ENCODE measurements at places on chromosomes 4 and X.

GRCh38 chrX:111170017-111170416 is 74.0 kb downstream of the PAK3 start:
- DNase-seq = no peak

DNA sequence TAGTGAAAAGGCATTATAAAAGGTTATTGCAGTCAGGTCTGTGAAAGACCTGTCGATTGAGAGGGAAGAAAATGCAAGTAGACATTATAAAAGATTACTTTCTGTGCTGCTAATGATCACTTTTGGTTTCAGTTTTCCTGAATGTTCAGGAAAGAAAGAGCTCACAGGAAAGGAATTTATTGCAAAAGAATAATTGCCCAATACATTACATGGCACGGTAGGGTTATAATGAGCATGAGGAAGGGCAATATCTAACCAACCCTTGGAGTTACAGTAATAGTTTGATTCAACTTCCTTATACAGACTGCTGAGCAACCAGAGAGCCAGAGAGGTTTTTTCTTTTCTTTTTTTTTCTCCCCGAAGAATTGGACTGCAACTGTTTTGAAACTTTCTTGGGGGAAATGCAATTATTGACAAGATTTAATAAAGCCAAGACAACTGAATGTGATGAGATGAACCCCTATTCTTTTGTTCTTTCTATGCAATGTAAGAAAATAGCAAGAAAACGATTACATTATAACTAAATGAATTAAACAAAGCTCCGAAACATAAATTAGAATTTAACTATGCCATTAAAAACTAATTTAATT is 247.0 kb downstream of the C4orf33 start:
- no peak for DNase-seq

DNA sequence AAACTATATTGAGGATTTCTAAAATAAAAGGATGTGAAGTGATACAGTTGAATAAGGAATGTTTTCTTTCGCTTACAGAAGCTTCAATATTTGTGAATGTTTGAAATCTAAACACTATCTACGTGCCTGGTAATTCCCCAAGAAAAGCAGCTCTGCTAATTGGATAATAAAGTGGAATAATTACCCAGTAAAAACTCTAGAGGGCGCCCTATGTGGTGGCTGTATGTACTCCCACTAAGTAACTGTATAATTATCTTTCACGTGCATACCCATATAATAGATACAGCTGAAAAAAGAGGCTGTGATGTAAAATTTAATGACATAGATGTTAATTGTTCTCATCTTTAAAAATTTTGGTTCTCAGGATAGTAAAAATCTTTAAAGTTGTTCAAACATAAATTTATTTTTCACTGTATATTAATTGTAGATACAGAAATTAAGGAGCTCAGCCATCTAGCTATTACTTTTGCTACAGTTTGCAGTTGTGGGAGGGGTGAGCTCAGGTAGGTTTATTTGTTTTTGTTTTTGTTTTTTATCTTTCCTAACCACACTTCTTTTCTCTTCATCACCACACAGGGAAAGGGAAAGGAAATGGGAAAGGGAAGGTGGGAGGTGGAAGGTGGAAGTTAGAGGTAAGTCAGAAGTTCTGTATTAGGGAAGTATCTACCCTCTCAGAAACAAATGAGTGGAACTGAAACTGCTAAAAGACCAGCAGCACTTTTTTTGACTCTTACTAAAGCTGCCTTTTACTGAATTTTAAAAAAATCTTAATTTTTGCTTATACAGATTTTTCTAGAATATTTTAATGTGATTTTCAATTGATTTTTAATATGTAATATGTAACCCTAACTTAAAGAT is 151.7 kb upstream of the RPS6KA6 start:
- no peak for DNase-seq

- DNase-seq = no peak
Observed at GRCh38 chr4:66275411-66276038, 605.2 kb upstream of the EPHA5 start.

GRCh38 chr4:28357990-28358389 is 1497.3 kb downstream of the STIM2 start:
- DNase-seq = peak; percentile 8

DNA sequence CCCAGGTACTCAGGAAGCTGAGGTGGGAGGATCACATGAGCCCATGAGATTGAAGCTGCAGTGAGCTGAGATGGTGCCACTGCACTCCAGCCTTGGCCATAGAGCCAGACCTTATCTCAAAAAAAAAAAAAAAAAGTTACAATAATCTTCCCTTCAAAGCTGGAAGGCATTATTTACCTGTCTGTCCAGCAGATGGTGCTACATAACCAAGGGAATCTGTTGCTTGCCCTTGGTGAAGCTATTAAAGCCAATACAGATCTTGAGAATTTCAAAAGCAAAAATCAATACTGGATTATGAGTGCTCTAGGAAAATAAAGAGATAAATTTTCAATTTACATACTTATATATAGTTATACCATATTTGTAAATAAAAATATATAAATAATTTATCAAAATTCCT is 25.9 kb downstream of the PKD2 start:
- DNase-seq = peak; percentile 29

DNA sequence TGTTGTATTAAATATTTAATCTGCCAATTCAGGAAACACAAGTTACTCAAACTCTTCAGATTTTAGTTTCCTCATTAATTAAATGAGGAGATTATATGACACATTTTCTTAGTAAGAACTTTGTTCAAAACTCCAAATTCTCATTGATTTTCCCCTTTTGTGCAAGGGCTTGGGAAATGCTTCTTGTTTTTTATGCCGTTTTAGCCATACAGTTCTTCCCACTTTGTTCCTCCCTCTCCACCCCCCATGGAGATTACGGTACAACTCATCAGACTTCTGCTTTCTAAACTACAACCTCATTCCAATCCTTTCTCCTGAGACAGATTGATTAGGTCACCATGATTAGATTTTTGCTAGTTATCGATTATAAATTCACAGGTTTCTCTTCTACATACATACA is 10.9 kb upstream of the BBS7 start:
- DNase-seq = no peak

GRCh38 chrX:130144509-130144908 is 21.1 kb downstream of the AIFM1 start:
- DNase-seq = no peak

DNA sequence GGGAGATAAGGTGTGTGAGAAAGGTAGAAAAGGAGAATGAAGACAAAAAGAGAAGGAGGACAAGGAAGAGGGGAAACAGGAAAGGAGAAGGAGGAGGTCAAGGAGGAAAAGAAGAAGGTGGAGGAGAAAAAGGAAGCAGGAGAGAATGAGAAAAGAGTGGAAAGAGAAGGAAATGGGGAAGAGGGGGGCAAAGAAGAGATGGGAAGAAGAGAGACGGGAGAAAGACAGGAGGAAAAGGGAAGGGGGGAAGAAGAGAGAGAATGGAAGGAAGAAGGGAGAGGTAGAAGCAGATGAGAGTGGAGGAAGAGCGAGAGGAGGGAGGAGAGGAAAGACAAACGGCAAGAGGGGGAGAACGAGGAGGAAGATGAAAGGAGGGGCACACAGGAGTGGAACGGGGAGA is 4.1 kb downstream of the GATA1 start:
- DNase-seq = no peak

DNA sequence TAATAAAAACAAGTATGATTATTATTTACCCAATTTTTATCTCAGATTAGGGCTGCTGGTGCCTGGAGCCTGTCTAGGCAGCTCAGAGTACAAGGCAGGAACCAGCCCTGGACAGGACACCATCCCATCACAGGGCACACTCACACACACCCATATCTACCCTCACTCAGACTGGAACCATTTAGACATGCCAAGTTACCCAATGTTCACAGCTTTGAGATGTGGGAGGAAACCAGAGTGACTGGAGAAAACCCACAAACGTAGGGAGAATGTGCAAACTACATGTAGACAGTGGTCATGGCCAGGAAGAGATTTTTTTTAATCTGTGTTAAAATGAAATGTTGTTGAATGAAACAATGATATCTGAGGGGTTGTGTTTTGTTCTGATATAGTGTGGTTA is 35.7 kb upstream of the ADGRA3 start:
- DNase-seq = no peak

DNA sequence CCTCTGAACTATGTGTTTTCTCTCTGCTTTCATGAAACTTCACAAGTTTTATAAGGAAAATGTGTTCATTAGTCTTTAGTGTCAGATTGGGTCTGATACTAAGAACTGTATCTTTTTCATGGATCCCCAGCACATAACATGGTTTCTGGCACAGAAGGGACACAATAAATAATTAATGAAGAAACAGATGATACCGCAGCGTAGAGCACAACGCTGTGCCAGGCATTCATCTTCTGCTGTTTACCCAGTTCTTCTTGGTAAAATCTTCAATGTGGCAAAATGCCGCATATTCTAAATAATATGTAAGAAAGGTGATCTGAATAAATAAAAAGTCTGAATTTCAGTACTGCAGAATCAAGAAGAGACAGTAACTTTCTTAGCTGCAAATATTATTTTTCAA is 12.3 kb downstream of the SCARB2 start:
- DNase-seq = no peak

GRCh38 chrX:66919280-66919832 is 280.5 kb upstream of the EDA2R start:
- DNase-seq = no peak

- DNase-seq = peak; percentile 23
Observed at GRCh38 chrX:120790118-120790517, 85.5 kb downstream of the CT47B1 start.

GRCh38 chrX:135373357-135373756 is 48.4 kb upstream of the SMIM10L2A start:
- DNase-seq = no peak

- no peak for DNase-seq
Observed at GRCh38 chr4:185773419-185773818, 38.6 kb downstream of the SORBS2 start.

- DNase-seq = peak; percentile 35
Observed at GRCh38 chr4:89438102-89438831, 130.7 kb upstream of the GPRIN3 start.

DNA sequence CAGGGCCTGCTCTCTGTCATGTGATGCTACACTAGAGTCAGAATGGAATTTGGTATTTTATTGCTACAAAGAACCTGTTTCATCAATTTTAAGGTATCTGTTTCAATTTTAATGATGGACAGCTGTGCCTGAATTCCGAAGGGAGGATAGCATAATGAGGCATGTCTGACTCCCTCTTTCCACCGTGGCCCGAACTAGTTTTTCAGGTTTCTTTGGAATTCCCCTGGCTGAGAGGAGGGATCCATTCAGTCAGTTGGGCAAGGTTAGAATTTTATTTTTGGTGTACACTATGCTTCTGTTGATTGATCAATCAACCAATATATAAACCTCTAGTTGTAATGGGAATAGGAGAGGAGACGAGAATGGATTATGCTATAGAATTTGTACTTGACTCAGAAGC is 761.8 kb downstream of the FAM133A start:
- no peak for DNase-seq

DNA sequence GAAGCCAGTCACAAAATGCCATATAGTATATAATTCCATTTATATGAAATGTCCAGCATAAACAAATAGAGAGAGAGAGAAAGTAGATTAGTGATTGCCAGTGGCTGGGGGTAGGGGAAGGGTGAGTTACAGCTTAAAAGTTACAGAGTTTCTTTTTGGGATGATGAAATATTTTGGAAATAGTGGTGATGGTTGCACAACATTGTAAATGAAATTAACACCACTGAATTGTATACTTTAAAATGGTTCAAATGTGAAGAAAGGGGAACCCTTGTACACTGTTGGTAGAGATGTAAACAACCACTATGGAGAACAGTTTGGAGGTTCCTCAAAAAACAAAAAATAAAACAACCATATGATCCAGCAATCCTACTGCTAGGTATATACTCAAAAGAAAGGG is 131.2 kb upstream of the GPC4 start:
- no peak for DNase-seq

DNA sequence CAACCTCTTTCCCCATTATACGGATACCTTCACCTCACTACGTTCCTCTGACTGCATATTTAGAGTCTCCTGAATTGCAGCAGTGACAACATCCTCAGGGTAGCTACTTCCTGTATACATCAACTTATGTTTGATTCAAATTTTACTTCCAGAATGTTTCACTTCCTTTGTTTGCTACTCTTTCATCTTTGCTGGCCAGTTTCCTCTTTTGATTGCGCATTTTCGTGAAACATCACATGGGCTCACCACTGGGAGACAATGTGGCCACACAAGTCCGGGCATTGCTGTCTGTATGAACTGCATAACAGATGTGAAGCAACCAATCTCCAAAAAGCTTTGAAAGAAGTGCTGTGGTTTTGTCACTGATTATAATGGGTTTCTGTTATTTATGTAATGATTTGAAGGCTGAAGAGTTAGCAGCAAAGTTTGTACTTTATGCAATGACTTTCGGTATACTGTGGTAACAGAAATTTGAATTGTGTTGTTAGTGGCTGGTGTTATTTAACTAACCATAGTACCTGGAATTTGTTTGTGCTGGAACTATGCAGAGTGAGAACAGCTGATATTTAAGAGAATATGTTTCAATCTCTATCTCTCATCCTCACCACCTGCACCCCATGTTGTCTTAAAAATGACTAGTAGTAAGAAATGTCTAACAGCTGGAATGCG is 7.4 kb downstream of the SNCA start:
- DNase-seq = no peak

- DNase-seq = no peak
Observed at GRCh38 chr4:76457885-76458284, 22.9 kb downstream of the SHROOM3 start.

GRCh38 chr4:184960505-184960971 is 57.8 kb upstream of the HELT start:
- DNase-seq = no peak

DNA sequence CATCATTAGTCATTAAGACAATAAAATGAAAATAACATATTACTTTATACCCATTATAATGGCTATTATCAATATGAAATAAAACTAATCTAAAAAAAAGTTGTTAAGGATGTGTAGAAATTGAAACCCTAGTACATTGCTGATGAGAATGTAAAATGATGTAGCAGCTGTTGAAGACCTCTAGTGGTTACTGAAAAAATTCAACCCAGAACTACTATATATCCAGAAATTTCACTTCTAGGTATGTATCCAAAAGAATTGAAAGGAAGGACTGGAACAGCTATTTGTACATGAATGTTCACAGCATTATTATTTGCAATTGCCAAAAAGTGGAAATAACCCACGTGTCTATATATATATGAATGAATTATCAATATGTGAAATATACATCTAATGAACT is 180.3 kb upstream of the KLHL4 start:
- no peak for DNase-seq

- no peak for DNase-seq
Observed at GRCh38 chr4:16661813-16662212, 236.6 kb downstream of the LDB2 start.

GRCh38 chr4:118770741-118771187 is 65.2 kb downstream of the SEC24D start:
- DNase-seq = no peak

- no peak for DNase-seq
Observed at GRCh38 chr4:94032754-94033153, 174.9 kb upstream of the SMARCAD1 start.

Measured in nephron progenitor cell (in vitro differentiated cells).